Erythroblast (primary cell): ENCODE measurements at places on chromosomes 16 and 17.

GRCh38 chr16:66942981-66943380 is 7.7 kb downstream of the CES2 start:
- DNase-seq, result no peak

DNA sequence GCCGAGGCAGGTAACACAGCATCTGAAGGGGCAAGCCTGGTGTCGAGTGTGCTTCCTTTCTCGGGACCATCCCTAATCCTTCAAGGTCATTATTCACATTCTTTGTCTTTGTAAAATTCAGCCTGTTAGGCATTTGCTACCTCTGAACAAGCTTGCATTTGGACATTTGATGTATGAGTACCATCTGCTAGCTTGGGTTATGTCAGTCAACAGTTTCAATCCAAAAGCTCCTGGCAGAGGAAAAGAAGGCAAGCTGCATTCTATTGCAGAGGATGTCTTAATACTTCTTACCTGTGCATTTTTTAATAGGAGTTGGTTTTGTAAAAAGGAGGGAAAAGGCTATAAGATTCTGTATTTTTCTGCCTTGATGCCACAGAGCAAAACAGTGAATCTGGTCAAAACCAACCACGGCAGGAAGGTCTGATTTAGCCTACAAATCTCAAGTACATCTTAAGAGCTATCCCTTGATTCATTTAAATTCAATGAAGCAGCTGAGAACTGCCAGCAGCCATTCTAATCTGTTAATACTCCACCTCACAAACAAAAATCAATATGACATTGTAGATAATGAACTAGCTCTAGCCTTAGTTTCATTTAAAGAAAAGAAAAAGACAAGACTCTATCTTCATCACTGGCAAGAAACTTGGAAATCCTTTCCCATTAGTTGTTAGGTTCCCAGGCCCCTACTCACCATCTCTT is 39.0 kb downstream of the TEX2 start:
- no peak for DNase-seq

DNA sequence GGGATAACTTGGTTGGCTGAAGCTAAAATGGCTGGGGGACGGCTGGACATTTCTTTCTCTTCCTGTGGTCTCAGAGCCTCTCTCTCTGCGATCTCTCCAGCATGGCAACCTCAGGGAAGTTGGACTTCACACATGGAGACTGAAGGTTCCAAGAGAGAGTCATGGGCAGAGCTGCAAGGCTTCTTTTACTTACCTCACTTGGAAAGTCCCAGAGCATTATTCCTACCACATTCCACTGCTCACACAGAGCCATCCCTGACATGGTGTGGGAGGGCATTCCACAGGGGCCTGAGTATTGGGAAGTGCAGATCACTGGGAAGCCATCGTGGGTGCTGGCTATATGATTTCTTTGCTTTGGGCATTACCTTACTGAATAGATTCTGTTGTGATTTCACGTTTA is 9.8 kb upstream of the SLC6A2 start:
- no peak for DNase-seq

DNA sequence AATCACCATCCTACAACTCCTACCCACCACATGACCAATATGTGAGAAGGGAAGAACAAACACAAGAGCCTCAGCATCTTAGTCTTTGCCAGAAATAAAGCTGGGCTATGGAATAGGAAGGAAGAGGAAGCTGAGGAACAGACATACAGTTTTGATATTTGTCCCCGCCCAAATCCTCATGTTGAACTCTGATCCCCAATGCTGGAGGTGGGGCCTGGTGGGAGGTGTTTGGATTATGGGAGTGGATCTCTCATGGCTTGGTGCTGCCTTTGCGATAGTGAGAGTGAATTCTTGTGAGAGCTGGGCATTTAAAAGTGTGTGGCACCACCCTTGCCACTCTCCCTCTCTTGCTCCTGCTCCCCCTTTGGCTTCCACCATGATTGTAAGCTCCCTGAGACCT is 52.4 kb upstream of the NLK start:
- no peak for DNase-seq

DNA sequence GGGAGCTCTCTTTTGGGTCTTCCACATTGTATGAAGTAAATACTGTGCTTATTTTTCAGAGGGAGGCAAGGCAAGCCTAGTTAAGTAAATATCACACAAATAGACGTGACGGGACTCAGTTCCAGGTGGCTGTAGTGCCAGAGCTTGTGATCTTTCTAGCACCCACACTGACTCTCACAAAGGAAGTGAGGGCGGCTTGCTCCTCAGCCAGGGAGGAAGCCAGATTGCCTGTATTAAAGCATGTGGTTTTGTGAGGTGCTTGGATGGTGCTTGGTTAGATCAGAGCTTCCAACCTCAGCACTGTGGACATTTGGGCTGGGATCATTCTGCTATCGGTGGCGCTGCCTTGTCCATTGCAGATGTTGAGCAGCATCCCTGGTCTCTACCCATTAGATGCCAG is 80.1 kb downstream of the VAT1L start:
- no peak for DNase-seq

GRCh38 chr17:19392303-19392702 is 5.3 kb upstream of the MFAP4 start:
- no peak for DNase-seq

DNA sequence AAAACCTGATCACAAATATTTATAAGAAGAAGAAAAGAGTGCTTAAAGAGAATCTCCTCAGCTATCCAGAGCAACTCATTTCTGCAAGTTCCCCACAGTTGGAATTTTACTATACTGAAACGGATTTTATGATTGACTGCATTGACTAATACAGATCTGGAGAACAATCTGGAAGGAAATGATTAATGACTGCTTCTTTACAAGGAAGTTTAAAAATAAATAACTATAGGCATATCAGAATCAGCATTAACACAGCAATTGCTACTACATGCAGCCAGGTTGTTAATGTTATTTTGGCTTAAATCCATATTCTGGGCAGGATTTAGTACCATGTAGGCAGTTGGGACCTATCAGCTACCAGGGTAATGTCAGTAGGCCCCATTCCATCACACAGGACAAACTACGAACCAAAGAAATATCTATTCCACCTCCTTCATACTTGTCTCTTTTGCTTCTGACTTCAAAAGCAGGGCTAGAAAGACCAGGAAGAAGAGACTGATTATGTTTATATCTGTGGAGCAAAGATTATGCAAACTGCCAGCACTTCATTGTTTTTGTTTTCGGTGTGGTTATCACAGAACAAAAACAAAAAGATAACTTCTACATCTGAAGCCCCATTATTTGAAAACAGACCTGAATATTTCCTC is 3.9 kb downstream of the SKAP1 start:
- no peak for DNase-seq

- DNase-seq, result no peak
Measured at GRCh38 chr17:64459284-64459747, 10.4 kb downstream of the MILR1 start.

DNA sequence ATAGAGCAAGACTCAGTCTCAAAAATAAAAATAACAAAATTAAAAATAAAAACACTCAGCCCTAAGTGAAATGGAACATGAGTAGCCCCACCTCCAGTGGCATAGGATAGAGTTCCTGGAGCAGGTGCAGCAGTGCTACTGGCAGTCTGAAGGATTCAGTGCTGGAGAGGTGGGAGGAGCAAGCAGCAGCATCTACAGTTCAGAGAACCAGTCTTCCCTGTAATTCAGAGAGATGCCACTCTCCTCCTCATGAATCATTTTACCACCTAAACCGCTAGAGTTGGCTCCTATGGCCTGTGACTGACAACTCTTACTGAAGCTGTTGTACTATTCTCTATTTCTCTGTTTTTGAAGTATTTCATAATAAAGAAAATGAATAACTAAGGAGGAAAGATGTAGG is 56.0 kb upstream of the SMURF2 start:
- no peak for DNase-seq

DNA sequence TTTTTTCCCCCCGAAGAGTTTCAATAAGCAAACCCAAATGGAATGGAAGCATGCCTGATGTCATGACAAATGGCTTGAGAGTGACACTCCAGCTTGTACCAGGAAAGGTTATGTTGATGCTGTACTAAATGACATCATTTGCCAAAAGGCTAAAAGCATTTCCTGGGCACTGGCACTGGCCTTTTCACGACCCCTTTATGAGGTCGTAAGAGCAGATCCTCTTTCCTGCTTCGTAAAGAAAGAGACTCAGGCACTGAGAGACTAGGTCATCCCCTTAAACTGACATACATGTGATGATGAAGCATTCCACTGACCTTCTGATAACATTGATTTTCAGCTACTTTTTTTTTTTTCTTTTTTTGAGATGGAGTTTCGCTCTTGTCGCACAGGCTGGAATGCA is 30.5 kb downstream of the CEP295NL start:
- DNase-seq, result no peak

DNA sequence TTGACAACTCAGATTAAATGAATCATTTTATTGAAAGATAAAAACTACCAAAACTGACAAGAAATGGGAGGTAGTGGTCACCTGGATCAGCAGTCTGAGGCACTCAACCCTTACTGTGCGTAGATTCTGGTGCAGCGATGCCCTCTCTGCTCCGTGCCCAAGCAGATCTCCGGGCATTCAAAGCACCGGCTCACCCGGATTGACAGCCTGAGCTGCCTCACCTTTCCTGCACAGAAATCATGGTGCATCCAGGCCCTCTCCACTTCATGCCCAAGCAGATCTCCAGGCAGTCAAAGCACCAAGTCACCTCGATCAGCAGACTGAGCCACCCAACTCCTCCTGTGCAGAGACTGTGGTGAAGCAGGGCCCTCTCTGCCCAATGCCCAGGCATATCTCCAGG is 196.8 kb downstream of the CA10 start:
- peak; percentile 0 for DNase-seq

DNA sequence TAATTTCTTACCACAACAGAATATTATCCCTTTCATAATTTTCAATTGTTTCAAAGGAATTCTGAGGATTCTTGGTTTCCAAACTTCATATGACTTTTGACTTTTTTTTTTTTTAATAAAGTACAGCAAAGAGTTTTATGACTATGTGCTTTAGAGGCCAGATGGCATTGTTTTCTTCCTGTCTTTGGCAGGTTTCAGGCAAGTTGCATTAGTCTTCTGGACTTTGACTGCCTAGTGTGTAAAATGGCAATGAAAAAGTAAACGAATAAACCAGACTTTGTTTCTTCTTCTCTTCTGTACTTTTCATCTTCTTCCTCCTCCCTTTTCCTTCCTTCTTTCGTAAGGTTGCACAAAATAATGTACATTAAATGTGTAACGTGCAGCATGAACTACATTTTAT is 172.6 kb upstream of the RBFOX1 start:
- no peak for DNase-seq

- DNase-seq, result no peak
Measured at GRCh38 chr17:8659758-8660410, 29.4 kb upstream of the MYH10 start.

GRCh38 chr16:27920391-27920891 is 143.1 kb downstream of the GSG1L start:
- DNase-seq, result no peak

- DNase-seq, result peak; percentile 80
Measured at GRCh38 chr16:58417600-58417999, 25.3 kb downstream of the GINS3 start.

GRCh38 chr16:78098087-78098486 is 1.4 kb upstream of the WWOX start:
- no peak for DNase-seq

DNA sequence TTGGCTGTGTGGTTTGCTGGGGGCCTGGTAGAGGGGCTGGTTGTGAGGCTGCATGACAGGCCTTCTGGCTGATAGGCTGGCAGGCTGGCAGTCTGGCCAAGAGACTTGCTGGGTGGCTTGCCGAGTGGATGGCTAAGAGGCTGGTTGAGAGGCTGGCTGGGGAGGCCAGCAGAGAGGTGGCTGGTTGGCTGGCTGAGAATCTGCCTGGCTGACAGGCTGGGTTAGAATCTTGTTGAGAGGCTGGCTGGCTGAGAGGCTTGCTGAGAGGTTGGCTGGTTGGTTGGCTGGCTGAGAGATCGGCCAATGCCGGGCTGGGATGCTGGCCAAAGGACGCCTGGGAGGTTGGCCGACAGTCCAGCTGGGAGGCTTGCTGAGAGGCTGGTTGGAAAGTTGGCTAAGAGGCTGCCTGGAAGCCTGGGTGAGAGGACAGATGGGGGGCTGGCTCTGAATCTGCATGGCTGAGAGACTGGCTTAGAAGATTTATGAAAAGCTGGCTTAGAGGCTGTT is 35.9 kb upstream of the ACSM2B start:
- DNase-seq, result no peak

- no peak for DNase-seq
Measured at GRCh38 chr16:87057951-87058560, 259.1 kb downstream of the C16orf95 start.

GRCh38 chr17:74163271-74163821 is 40.1 kb upstream of the RPL38 start:
- DNase-seq, result no peak

- peak; percentile 55 for DNase-seq
Measured at GRCh38 chr16:59632276-59632855, 898.2 kb upstream of the GOT2 start.

DNA sequence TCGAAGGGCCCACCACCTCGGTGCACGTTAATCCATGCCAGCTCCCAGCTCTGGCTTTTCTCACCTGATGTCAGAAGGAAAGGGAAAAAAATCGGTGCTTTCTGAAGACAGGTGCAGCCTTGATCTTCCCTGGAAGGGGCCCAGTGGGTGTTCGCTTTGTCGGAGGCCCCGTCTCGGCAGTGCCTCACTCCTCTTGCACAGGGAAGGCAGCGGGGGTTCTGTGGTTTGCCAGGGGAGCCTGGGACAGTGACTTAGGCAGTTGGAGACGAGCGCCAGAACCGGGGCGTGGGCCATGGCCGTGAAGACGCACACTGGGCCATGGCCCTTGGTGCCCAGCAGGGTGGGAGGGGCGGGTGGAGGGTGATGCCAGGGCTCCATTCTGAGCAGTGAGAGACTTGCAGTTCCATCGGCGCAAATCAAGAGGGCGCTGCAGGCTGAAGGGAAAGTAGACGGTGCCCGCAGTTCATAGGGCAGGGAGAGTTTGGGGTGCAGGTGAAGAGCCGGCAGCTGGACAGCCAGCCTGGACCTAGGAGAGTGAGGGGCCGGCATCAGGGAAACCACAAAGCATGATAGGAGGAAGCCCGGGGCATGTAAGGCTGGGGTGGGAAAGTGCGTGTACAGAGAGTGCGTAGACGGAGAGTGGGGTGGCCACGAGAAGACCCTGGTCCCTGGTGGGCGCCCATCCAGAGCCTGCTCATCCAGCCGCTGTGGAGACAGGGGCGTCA is 101.3 kb upstream of the CHMP6 start:
- DNase-seq, result no peak

DNA sequence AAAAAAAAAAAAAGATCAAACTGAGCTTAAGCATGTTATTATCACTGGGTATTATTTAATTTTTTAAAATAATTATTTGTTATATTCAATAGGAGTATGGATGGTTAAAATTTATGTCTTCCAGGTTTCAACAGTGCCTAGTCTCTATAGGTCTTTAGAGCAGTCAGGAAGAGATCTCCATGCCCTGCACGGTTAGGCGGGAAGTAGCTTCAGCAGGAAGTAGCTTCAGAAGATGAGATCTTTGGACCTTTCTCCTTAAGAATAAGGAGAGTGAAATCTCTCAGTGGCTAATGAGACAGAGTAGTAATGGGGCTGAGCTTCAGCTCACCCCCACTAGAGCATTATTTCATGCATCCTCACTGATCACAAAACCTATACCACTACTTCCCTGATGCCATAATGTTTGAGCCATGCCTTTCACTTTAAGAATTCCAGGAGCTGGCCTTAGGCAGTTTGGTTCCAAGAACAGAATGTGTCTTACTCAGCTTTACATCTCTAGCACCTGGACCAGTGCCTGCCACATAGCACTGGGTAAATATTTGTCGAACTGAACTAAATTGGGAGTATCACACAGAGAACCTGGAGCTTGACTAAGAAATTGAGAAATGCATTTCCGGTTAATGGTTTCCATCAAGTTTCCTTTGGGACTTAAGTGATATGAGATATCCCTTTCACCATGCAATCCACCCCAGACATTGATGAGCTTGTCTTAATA is 43.5 kb downstream of the SCPEP1 start:
- no peak for DNase-seq
